ENCODE measurements at places on chromosomes 1 and 21. TPM values are rescaled to one million over a fixed set of nuclear protein-coding genes. Genes with fewer than 3 reads are reported as not detected.

- H3K4me3 ChIP-seq = no peak overlapping the region
- no peaks in the 10 kb centered on the region for H3K27me3 ChIP-seq
- no peaks in the 10 kb centered on the region for H3K36me3 ChIP-seq
- no peaks in the 10 kb centered on the region for H3K4me1 ChIP-seq
- no peak overlapping the region for H3K27ac ChIP-seq
These were observed 27.4 kb downstream of the CHML start for GRCh38 chr1:241612533-241613477.

Gene FAM72C
- total RNA-seq = 0.70 TPM

Gene EPHB2
- total RNA-seq = not detected

GRCh38 chr1:172638885-172639831 lies 19.7 kb upstream of the FASLG start:
- peaks cover 66% of the 10 kb centered on the region for H3K4me1 ChIP-seq
- H3K27me3 ChIP-seq = no peaks in the 10 kb centered on the region
- H3K27ac ChIP-seq = peak overlapping the region; percentile 63
- DNase-seq = peak; percentile 49
- H3K4me3 ChIP-seq = peak overlapping the region; percentile 7

Gene TEDDM1
- total RNA-seq = not detected

GRCh38 chr1:172321451-172321850 lies 99.0 kb upstream of the C1orf105 start:
- H3K27me3 ChIP-seq = no peaks in the 10 kb centered on the region
- H3K27ac ChIP-seq = no peak overlapping the region
- H3K4me3 ChIP-seq = no peak overlapping the region
- no peaks in the 10 kb centered on the region for H3K36me3 ChIP-seq
- DNase-seq = no peak

GRCh38 chr1:192951691-192952460 lies 107.3 kb downstream of the UCHL5 start:
- H3K27ac ChIP-seq = no peak overlapping the region
- H3K4me3 ChIP-seq = no peak overlapping the region
- H3K27me3 ChIP-seq = no peaks in the 10 kb centered on the region
- H3K4me1 ChIP-seq = no peaks in the 10 kb centered on the region
- H3K36me3 ChIP-seq = no peaks in the 10 kb centered on the region

- no peak overlapping the region for H3K27ac ChIP-seq
- H3K4me1 ChIP-seq = peaks cover 30% of the 10 kb centered on the region
- no peaks in the 10 kb centered on the region for H3K36me3 ChIP-seq
- peaks cover 50% of the 10 kb centered on the region for H3K27me3 ChIP-seq
These were observed 22.1 kb downstream of the TP73 start for GRCh38 chr1:3674100-3675094.

DNA sequence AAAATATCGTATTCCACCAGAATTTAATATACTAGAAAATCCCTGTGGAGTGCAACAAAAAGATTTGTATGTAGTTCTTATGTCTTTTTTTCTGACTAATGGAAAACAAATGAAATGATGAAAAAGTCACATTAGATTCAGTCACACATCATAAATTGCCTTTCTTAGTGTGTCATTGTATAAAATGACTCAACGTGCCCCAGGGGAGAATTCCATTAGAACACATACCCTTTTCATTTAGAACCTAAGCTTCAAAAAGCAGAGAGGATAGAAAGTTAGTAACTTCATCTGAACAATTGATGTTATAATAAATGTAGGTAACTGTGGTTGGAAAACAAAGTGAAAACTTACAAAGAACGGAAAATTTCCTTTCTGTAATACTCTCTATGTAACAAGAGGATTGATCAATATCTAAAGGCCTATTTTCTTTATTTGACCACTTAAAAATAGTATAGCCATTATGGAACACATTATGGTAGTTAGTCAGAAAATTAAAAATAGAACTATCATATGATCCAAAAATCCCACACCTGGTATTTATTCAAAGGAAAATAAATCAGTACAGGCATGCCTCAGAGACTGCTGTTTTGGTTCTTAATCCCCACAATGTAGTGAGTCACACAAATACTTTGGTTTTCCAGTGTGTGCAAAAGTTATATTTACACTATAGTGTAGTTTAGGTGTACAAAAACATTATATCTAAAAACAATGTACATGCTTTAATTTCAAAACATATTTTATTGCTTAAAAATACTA lies 1016.1 kb downstream of the KCNT2 start:
- DNase-seq = no peak
- no peaks in the 10 kb centered on the region for H3K4me1 ChIP-seq
- no peak overlapping the region for H3K27ac ChIP-seq

GRCh38 chr1:42311897-42312296 lies 23.1 kb downstream of the FOXJ3 start:
- no peak for DNase-seq

GRCh38 chr1:227764019-227764391 lies 28.8 kb downstream of the SNAP47 start:
- no peaks in the 10 kb centered on the region for H3K27me3 ChIP-seq
- no peak overlapping the region for H3K27ac ChIP-seq
- DNase-seq = no peak
- peaks cover 27% of the 10 kb centered on the region for H3K36me3 ChIP-seq
- no peak overlapping the region for H3K4me3 ChIP-seq

GRCh38 chr1:43414634-43415223 lies 25.0 kb downstream of the SZT2 start:
- peak; percentile 50 for DNase-seq
- peaks cover 16% of the 10 kb centered on the region for H3K36me3 ChIP-seq
- no peak overlapping the region for H3K27ac ChIP-seq

- H3K4me3 ChIP-seq = peak overlapping the region; percentile 75
- no peaks in the 10 kb centered on the region for H3K36me3 ChIP-seq
- H3K27me3 ChIP-seq = no peaks in the 10 kb centered on the region
- no peak for DNase-seq
- H3K4me1 ChIP-seq = peaks cover 7% of the 10 kb centered on the region
These were observed 585 bp upstream of the GLRX2 start for GRCh38 chr1:193105821-193106177.

DNA sequence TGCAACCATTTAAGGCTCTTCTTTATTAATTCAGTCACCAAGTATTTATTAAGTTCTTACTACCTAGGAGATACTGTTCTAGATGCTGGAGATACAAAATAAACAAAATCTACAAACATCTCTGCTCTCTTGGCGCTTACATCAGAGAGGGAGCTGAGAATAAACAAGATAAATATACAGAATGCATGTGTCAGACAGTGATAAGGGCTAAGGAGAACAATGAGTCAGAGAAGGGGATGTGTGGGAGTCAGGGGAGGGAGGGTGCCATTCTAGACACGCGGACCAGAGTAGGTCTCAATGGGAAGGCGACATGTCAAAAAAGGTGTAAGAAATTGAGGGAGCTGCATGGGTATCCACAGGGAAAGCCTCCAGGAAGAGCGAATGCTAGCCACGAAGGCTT lies 393.2 kb downstream of the RWDD3 start:
- no peaks in the 10 kb centered on the region for H3K36me3 ChIP-seq
- no peak for DNase-seq
- no peak overlapping the region for H3K4me3 ChIP-seq
- H3K27ac ChIP-seq = no peak overlapping the region
- no peaks in the 10 kb centered on the region for H3K4me1 ChIP-seq

Gene CHIA
- total RNA-seq = not detected

Gene FAM43B
- total RNA-seq = not detected

- DNase-seq = no peak
- no peaks in the 10 kb centered on the region for H3K36me3 ChIP-seq
- no peaks in the 10 kb centered on the region for H3K27me3 ChIP-seq
- H3K4me1 ChIP-seq = no peaks in the 10 kb centered on the region
- H3K27ac ChIP-seq = no peak overlapping the region
These were observed 372.8 kb upstream of the PKN2 start for GRCh38 chr1:88311265-88311664.

GRCh38 chr1:100502052-100502792 lies 35.7 kb upstream of the GPR88 start:
- no peak overlapping the region for H3K4me3 ChIP-seq
- no peaks in the 10 kb centered on the region for H3K4me1 ChIP-seq
- DNase-seq = no peak
- H3K27ac ChIP-seq = no peak overlapping the region
- H3K36me3 ChIP-seq = peaks cover 8% of the 10 kb centered on the region
- H3K27me3 ChIP-seq = no peaks in the 10 kb centered on the region

- no peak for DNase-seq
- no peak overlapping the region for H3K4me3 ChIP-seq
- no peak overlapping the region for H3K27ac ChIP-seq
- no peaks in the 10 kb centered on the region for H3K36me3 ChIP-seq
- H3K4me1 ChIP-seq = no peaks in the 10 kb centered on the region
- no peaks in the 10 kb centered on the region for H3K27me3 ChIP-seq
These were observed 83.9 kb downstream of the MAST2 start for GRCh38 chr1:45887156-45887842.

DNA sequence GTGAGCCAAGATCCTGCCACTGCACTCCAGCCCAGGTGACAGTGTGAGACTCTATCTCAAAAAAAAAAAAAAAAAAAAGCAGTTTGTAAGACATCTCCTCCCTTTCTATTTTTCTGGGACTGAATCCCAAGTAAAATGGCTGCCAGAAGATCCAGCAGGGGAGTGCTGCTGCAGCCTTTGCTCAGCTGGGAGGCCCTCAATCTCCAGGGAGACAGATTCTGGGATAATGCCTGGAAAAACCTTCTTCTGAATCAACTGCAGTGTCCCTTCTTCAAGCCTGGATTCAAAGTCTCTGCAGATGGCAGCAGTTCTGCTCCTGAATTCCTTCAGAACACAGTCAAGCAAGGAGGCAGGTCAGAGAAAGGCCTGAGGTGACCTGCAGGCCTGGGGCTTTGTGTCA lies 191.0 kb upstream of the NRIP1 start:
- no peaks in the 10 kb centered on the region for H3K27me3 ChIP-seq
- no peaks in the 10 kb centered on the region for H3K36me3 ChIP-seq
- no peak for DNase-seq
- no peaks in the 10 kb centered on the region for H3K4me1 ChIP-seq
- no peak overlapping the region for H3K4me3 ChIP-seq
- H3K27ac ChIP-seq = no peak overlapping the region

DNA sequence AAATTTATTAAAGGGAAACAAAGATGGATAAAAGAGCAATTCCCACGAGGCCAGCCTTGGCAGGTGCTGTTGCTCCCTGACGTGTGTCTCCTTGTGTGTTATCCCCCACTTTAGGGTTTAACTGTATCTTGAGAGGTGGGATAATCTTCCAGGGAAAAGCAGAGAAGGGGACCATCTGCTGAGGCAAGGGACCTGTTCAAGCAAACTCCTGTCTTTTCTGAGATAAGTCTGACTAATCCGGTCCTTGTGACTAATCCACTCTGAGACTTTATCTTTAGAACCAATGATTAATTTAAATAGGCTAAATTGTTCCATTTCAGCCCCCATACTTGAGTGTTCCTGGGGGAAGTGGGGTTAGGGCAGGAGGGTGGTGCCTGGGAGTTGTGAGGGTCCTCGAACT lies 163.6 kb downstream of the CAMTA1 start:
- no peaks in the 10 kb centered on the region for H3K36me3 ChIP-seq
- H3K4me1 ChIP-seq = no peaks in the 10 kb centered on the region
- DNase-seq = no peak
- peaks cover 8% of the 10 kb centered on the region for H3K27me3 ChIP-seq
- no peak overlapping the region for H3K4me3 ChIP-seq

Gene SLC35E2B
- total RNA-seq = 77.7 TPM

Gene NDC1
- 12.3 TPM for total RNA-seq

- no peaks in the 10 kb centered on the region for H3K36me3 ChIP-seq
- no peaks in the 10 kb centered on the region for H3K27me3 ChIP-seq
- H3K27ac ChIP-seq = no peak overlapping the region
- no peak overlapping the region for H3K4me3 ChIP-seq
- H3K4me1 ChIP-seq = peaks cover 2% of the 10 kb centered on the region
These were observed 60.2 kb downstream of the TOMM20 start for GRCh38 chr1:235068158-235069121.

DNA sequence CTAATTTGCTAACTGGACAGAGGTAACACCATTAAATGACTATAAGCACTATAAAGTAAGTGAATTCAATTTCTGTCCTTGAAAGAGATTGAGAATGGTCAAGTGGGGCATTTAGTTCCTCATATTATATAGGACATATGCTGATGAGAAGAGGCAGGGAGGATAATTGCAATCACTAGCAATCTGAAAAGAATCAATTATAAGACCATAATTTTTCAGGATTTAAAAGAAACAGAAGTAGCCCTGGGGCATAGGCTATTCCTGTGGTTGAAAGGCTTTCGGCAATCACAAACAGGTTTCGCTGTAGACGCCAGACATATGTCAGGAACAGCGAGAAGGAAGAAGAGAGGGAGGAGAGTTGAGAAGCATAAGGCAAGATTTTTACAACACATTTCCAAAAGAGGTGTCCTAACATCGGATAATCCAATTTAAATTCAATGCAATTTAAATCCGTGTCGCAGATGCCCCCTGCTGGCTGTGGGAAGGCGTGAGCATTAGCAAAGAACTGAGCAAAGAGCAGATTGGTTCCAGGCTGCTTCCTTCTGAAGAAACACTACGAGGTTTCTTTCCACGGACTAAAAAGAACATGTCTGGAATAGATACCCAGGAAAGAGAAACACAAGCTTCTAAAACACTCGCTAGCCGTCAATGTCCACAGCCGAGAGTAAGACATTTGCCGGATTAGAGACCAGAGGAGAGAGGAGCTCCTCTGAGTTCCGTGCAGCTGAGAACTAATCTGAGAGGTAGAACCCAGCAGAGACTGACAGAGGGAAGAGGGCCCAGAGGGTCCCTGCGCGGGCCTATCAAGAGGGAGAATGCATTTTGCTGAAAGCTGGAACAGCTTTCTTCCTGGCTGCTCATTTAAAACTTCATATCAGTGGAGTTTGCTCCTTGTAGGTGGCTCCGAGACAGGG lies 27.9 kb downstream of the RGS5 start:
- no peaks in the 10 kb centered on the region for H3K36me3 ChIP-seq
- H3K27ac ChIP-seq = no peak overlapping the region
- no peaks in the 10 kb centered on the region for H3K4me1 ChIP-seq

DNA sequence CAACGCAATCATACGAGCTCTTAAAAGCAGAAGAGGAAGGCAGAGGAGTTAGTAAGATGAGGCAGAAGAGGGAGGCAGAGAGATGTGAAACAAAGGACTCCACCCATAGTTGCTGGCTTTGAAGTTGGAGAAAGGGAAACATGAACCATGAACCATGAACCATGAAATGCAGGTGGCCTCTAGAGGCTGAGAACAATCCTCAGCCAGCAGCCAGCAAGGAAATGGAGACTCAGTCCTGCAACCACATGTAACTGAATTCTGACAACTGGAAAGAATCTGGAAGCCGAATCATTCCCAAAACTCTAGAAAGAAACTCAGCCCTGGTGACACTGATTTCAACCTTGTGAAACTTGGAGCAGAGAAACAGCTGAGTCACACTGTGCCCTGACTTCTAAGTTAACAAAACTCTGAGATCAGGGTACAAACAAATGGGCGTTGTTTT lies 10.1 kb downstream of the DIPK1A start:
- DNase-seq = no peak
- no peaks in the 10 kb centered on the region for H3K36me3 ChIP-seq
- no peaks in the 10 kb centered on the region for H3K27me3 ChIP-seq
- H3K4me3 ChIP-seq = no peak overlapping the region

DNA sequence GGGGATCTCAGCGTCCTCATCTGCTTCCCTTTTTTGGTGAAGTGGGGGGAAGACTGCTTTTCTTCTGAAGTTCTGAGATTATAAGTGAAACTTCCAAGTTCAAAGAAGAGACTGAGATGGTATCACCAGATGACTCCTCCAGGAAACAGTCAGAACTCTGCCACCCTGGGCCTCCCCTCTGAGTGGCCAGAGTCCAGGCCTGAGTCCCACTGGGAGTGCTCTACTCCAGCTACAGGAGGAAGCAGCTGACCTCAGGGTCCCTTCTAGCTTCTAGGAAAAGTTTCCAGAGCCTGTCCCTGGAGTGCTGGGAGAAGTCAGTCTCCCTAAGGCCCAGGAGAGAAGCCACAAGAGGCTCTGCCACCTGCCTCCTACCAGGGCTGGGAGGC lies 104.7 kb downstream of the CASZ1 start:
- no peak for DNase-seq
- H3K27ac ChIP-seq = no peak overlapping the region
- H3K36me3 ChIP-seq = no peaks in the 10 kb centered on the region
- H3K4me3 ChIP-seq = no peak overlapping the region
- H3K4me1 ChIP-seq = no peaks in the 10 kb centered on the region
- no peaks in the 10 kb centered on the region for H3K27me3 ChIP-seq
